ENCODE measurements at places on chromosomes 12 and 14.

DNA sequence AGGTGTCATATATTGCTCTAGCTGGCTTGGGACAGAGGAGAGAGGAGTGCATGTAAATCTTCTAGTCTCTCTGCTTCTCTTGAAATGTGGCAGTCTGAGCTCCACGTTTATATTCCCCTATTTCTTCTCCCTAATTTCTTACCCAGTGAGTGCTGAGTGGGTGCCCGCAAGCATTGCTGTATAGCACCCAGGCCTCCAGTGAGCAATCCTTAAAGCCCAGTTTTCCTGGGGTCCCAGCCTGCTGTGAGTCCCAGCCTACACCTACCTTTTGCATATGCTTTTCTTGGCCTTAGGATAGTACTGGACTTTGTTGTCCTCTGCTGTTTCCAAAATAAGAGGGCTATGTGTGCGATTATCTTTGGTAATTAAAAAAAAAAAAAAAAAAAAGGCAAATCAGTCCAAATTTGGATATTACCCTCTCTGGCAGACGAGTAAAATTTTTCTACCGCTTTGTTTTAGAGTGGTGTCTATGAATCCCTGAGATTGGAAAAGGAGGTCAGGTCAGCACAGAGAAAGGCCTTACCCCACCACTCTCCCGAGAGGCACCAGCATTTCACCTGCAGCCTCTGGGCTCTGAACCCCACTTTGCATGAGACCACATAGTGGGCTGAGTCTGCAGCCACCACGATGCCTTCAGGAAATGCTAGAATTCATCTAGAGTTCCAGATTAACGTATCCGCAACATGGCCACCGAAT is 1.1 kb downstream of the MGST1 start:
- DNase-seq, result no peak

- DNase-seq, result no peak
Observed at GRCh38 chr12:2268471-2269286, 215.9 kb downstream of the CACNA1C start.

GRCh38 chr12:121949648-121950397 is 31.4 kb downstream of the CFAP251 start:
- no peak for DNase-seq

GRCh38 chr12:15996254-15996653 is 85.1 kb downstream of the DERA start:
- DNase-seq, result no peak

DNA sequence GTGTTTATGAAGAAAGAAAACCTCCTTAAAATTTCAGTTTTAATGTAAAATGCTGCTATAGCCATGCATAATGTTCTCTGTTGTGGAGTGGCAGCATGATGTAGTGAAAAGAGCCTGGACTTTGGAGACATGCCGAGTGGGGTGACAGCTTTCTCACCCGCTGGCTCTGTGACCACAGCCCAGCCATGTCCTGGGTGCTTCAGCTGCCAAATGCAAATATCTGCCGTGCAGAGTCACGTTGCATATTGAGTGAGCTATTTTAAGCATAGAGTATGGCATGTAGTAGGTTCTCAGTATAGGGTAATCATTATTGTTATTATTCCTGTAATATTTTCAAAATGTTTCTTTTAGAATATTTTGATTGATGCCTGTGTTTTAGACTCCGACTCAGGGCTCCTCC is 15.5 kb upstream of the TCTN2 start:
- no peak for DNase-seq

DNA sequence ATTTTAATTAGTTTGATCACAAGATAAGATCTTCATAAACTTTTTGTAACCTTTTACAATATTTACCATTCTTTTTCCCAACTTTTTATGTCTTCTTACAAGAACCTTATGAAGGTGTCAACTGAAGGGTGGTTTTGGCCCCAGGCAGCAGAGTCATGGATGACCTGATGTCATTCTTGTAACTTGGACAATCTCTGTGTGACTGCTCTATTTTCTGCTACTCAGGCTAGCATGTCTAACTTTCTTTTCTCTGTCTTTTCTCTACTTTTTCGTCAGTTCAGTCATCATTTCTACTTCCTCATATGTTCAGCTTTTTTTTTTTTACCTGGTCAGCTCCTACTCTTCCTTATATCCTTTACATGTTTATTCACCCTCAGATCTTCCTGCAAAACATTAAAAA is 150.7 kb upstream of the PTPRQ start:
- DNase-seq, result no peak

DNA sequence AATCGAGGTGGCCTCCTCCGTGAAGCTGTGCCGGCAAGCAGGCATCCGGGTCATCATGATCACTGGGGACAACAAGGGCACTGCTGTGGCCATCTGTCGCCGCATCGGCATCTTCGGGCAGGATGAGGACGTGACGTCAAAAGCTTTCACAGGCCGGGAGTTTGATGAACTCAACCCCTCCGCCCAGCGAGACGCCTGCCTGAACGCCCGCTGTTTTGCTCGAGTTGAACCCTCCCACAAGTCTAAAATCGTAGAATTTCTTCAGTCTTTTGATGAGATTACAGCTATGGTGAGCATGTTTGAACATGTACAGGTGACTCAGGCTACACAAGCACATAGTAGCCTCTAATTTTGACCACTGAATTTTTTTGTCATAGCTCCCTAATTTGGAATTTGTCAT is 59.7 kb downstream of the ATP2A2 start:
- no peak for DNase-seq

DNA sequence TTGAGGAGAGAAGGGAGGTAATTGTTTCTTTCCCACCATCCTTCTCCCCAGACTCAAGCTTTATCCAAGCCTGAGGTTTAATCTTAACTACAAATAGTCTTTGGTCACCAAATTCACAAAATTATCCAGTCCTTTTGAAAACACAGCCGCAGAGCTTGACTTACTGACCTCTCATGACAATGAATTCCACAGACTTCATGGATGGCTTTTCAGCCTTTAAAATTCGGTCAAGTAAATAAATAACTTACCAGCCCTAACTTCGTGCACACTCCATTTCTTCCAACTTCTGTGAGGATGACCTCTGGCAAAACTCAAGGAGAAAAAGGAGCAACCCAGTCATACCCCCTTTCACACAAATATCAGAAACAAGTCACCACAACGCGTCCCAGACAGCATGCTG is 137.0 kb upstream of the CDKN3 start:
- DNase-seq, result no peak

DNA sequence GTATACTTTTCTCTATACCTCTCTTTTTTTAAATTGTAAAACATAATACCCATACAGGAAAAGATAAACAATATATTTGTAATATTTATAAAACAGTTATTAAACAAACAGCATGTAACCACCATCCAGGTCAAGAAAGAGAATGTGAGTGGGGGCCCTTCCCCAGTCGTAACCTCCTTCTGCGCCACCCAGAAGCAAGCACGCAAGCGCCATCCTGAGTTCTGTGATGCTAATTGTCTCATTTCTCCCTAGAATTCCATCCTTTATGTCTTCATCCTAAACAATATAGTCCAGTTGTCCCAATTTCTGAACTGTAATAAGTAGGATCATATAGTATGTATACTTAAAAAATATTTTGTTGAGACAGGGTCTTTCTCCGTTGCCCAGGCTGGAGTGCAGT is 129.5 kb downstream of the EXOC5 start:
- no peak for DNase-seq

Measured in activated T-cell treated with anti-CD3 and anti-CD28 coated beads, Interleukin-2, amount 50 U/mL, for 48 hours (primary cell).